Muscle of arm (tissue), 14 donors: ENCODE measurements at places on chromosomes 12 and 14.
A peak's percentile ranks its signal among the peaks of the same experiment; 100 is the strongest.

DNA sequence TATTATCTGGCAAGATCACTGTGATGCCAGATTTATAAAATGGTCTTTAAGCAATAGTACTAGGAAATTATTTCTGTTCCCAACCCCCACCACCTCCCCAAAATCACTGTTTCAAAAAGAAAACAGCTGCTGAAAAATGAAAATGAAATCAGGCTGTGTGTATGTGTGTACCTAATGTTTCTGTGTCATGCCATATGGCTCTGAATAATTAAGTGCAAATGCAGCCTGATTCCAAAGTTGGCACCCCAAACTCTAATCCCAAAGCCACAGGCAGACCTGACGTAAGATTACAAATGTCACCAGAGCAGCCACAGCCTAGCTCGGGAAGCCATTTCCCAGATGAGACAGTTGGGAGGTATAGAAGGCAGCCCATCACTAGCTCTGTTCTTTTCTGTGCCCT is 175.5 kb downstream of the MED13L start:
- no peak for DNase-seq

- DNase-seq: no peak
Measured at GRCh38 chr12:111330800-111331752, 37.8 kb downstream of the PHETA1 start.

- DNase-seq: peak; percentile 31
Measured at GRCh38 chr14:104244221-104245011, 106.0 kb downstream of the KIF26A start.

DNA sequence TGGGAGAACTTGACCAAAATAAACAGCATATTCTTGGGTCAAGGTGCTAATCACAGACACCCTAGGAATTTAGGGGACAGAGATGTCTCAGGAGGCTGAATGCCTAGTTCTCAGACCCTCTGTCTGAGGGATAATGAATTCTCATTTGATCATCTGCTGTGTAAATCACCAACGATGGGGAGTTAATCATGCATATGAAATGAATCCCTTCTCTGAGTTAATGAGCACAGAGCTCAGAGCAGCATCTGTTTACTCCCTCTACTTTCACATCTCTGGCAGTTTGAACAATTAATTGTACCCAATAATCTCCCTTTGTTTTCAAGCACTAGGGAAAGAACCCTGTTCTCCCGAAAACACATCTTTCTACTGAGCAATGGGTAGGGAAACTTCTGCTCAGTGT is 129.4 kb upstream of the SRRM4 start:
- no peak for DNase-seq

DNA sequence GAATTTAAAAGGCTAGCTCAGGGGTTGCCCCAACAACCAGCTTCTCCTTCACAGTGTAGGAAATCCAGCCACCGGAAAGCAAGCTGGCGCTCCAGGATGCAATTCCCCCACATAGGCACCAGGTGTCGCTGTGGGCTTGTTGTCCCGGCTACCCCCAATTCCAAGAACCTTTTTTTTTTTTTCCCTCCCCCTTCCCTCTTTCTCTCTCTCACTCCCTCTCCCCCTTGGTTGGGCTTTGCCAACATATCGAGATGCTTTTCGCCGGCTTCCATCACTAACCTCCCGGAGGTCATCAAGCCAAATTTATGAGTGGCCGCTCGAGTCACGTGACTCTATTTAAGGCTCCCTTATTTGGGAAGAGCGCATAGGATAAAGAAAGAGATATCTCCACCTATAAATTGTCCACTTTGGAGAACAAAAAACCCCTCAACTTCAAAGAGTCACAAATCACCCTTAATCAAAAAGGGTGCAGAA is at the start of gene HOXC5:
HOXC5 (plus strand) TSS at position 424 of the 474 bp plus-strand sequence. CDS start 73 bp downstream, outside the sequence.
- DNase-seq: peak; percentile 91

DNA sequence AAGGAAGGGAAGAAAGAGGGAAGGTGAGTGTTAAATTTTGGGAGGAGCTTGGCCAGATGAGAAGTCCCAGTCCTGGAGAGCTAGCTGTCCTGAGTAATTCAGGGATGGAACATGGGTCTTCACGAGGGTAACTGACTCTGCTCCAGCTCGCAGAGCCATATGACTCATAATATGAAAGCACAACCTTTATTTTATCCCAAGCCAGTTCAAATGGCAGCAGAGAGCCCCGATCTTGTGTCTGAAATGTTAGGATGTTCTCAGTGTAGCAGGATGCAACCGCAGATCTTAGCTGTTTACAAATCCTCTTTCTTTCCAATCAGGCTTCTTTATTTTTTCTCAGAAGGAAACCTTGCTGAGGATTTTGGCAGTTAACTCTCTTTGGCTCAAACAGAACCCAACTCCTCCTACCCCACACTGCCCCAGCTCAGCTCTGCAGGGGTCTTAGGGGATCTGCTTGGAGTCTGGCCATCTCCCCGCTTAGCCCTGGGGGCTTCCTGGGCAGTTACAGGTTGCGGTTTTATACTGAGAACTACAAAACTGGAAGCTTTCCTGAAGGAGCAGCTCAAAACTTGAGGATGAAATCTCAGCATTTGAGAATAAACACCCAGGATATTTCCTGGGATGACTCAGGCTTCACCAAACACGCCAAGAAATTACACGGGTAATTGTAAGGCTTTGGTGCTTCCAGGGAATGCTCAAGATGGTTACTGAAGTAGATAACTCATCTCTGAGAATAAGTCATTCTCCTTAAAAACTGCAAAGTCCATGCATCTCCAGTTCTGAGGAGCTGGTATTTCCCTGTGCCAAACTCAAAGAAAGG is 92.5 kb downstream of the VCPKMT start:
- DNase-seq: no peak

- no peak for DNase-seq
Measured at GRCh38 chr12:128905003-128905544, 51.8 kb downstream of the GLT1D1 start.
